ENCODE measurements at places on chromosomes 12 and 14. TPM values are rescaled to one million over a fixed set of nuclear protein-coding genes. Genes with fewer than 3 reads are reported as not detected.

ITGA7 gene
- polyA plus RNA-seq = 35.2 TPM

- DNase-seq = no peak
Measured at GRCh38 chr14:70663707-70664179, 22.0 kb downstream of the TTC9 start.

CLEC4A gene
- 3.5 TPM for polyA plus RNA-seq

OTX2 gene
- polyA plus RNA-seq = not detected

GRCh38 chr14:87966816-87967215, 26.2 kb downstream of the GALC start:
- DNase-seq = no peak

NKX2-1 gene
- not detected for polyA plus RNA-seq

DNA sequence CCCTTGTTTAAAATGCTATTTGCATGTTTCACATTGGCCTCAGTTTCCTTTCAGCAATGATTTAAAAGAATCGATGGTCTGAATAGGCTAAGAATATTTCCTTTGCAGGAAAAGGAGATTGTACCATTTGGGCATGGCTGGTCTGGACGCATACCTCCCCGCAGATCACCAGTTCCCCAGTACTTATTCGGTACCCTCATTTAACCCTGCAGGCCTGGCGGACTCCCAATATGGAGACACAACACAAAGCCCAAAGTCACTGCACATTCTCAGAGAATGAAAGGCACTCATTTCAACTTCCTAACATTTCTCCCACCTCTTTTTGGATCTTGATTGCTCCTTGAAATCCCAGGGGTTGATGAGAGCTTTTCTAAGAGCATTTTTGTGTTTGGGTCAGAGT, 152.9 kb downstream of the GCH1 start:
- no peak for DNase-seq

DNA sequence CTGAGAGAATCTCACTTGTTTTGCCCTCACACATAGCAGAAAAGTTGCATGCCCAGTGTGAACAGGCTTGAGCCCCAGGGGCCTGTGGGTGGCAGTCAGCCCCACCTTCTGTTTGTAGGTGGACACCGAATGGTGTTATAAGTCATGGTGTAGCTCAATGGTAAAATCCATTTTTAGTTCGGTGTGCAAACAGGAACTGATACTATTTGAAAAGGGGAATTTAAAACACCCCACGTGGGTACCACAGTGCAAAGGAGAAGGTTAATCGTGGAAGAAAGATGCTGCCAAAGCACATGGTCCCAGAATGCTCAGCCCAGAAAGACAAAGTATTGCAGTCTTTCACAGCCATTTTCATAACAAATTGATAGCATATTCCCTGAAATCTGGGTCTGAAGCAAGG, 71.8 kb upstream of the GZMB start:
- DNase-seq = no peak

All from left kidney (tissue), 8 donors.